ENCODE measurements at places on chromosomes 12 and 14.

- H3K4me3 ChIP-seq: no peak overlapping the region
- no peaks in the 10 kb centered on the region for H3K4me1 ChIP-seq
- no peaks in the 10 kb centered on the region for H3K27me3 ChIP-seq
- no peaks in the 10 kb centered on the region for H3K36me3 ChIP-seq
- H3K27ac ChIP-seq: no peak overlapping the region
Observed at GRCh38 chr14:58878439-58879139, 240.8 kb downstream of the DACT1 start.

DNA sequence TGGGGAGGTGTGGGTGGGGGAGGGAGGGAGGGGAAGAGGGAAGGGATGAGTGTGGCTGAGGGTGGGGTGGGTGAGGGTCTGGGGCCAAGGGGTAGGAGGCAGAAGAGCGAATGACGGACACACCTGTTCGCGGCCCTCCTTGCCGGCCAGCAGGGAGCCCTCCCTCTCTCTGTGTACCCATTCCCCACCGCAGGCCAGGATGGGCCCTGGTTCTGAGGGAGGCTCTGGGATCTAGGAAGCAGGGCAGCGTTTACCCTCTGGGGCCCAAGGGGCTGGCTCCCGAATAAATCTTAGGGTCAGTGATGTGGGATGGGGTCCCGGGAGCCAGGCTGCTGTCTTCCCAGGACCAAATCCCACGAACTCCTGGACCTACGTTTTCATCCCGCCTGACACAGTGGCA, 46.0 kb upstream of the ESRRB start:
- no peak overlapping the region for H3K4me3 ChIP-seq
- no peak for DNase-seq
- no peaks in the 10 kb centered on the region for H3K36me3 ChIP-seq
- H3K27ac ChIP-seq: no peak overlapping the region
- peaks cover 18% of the 10 kb centered on the region for H3K27me3 ChIP-seq

- DNase-seq: no peak
- no peak overlapping the region for H3K4me3 ChIP-seq
- no peaks in the 10 kb centered on the region for H3K36me3 ChIP-seq
Observed at GRCh38 chr12:20527417-20528163, 159.3 kb downstream of the PDE3A start.

- no peak overlapping the region for H3K27ac ChIP-seq
- DNase-seq: no peak
- H3K4me1 ChIP-seq: no peaks in the 10 kb centered on the region
- no peak overlapping the region for H3K4me3 ChIP-seq
Observed at GRCh38 chr12:28378736-28379135, 188.5 kb downstream of the CCDC91 start.

GRCh38 chr12:57908511-57908910, 32.9 kb upstream of the ATP23 start:
- no peak overlapping the region for H3K27ac ChIP-seq
- peaks cover 2% of the 10 kb centered on the region for H3K4me1 ChIP-seq

- H3K4me3 ChIP-seq: no peak overlapping the region
- no peaks in the 10 kb centered on the region for H3K4me1 ChIP-seq
- DNase-seq: no peak
Observed at GRCh38 chr12:54160769-54161480, 27.9 kb downstream of the SMUG1 start.

DNA sequence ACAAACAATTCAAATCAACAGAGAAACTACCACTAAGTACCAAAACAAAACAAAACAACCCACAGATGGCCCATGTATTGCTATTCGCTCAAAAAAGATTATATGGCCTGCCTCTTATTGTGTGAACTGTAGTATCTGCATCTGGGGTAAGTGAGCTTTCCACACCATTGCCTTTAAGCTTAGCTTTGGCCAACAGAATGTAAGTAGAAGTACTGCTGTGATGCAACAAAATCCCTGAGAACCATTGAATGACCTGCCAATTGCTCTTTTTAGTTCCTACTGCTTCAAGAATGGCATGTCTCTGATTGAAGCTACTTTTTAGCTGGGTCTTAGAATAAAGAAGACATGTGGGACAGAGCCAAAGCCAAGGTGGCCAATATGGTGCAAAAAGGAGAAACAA, 32.5 kb downstream of the PPFIA2 start:
- DNase-seq: no peak
- H3K27ac ChIP-seq: no peak overlapping the region
- no peaks in the 10 kb centered on the region for H3K27me3 ChIP-seq
- H3K4me1 ChIP-seq: no peaks in the 10 kb centered on the region
- H3K36me3 ChIP-seq: no peaks in the 10 kb centered on the region

DNA sequence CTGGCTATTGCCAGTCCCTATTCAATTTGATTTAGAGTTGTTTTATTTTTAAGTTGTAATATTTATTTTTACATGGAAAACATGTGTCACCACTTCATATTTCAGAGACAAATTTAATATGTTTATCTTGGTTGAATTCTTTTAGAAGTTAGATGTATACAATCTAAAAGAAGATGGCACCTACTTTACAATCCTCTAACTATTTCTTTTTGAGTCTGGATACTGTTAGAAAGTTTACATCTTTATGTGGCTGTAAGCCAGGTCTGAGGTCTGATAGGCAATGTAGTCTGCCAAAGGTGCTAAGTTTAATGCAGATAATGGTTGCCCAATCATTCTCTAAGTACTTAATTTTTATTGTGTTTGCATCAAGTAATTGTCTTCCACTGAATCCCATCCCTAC, 7.2 kb upstream of the LMO3 start:
- no peak overlapping the region for H3K4me3 ChIP-seq
- no peaks in the 10 kb centered on the region for H3K4me1 ChIP-seq
- H3K27me3 ChIP-seq: peaks cover 20% of the 10 kb centered on the region
- H3K36me3 ChIP-seq: no peaks in the 10 kb centered on the region

All from spleen (tissue), 13 donors.